ENCODE measurements at places on chromosomes 2 and 18.

DNA sequence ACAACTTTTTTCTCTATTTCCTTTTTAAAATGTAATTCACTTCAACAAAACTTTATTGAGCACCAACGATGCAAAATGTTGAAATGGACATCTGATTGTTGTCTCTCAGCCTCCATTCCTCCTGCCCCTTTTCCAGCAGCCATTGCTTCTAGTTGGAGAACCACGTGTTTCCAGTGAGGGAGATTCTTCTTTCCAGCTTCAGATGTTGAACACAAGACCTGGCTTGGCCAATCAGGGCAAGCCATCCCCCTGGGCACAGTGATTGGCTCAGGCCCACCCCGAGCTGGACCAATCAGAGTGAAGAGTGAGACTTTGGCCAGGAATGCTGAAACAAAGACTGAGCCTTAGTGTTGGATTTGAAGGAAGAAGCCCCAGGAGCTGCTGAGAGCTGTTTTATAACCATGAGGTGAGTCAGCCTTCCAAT is 59.0 kb downstream of the E2F6 start:
- no peak for DNase-seq

GRCh38 chr2:155839991-155840390 is 492.5 kb downstream of the NR4A2 start:
- DNase-seq: no peak

GRCh38 chr18:48784656-48785055 is 166.1 kb downstream of the SMAD7 start:
- DNase-seq: no peak

- DNase-seq: no peak
These were observed 1.6 kb upstream of the SFTPB start for GRCh38 chr2:85669549-85669948.

DNA sequence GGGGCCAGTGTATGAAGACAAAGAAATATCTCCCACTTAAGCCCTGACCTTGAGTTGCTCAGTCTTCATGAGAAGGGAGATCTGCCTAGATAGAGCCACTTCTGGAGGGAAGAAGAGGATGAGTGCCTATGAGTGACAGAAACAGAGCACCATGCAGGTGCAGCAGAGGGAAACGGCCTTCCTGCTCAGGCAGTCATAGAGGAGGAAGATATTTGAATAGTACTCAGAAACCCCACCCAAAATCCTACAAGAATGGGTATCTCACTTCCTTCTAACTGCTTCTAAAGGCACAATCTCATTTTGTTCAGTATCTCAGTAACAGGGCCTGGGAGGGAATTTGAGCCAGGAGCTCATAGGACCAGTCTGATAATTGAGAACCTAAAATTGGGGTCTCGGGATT is 339.3 kb downstream of the ALK start:
- no peak for DNase-seq

- DNase-seq: no peak
These were observed 177.2 kb upstream of the RAB6C start for GRCh38 chr2:129802290-129802689.

GRCh38 chr2:104858006-104858978 is 4.4 kb downstream of the POU3F3 start:
- no peak for DNase-seq

DNA sequence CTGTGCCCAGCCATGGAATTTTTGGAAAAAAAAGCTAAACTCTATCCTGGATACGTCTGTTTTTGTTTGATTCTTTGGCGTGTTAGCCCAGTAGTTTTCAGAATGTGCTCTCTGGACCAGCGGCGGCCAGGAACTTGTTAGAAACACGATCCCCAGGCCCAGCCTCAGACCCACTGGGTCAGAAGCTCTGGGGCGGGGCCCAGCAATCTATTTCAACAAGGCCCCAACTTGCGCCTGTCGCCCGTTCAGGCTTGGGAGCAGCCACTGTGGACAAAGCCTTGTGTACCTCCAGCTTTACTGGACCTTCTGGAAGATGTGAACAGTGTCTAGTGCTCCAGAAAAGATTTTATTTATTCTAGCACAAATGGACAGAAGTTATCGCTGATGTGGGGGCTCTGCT is 14.3 kb downstream of the CABLES1 start:
- no peak for DNase-seq

DNA sequence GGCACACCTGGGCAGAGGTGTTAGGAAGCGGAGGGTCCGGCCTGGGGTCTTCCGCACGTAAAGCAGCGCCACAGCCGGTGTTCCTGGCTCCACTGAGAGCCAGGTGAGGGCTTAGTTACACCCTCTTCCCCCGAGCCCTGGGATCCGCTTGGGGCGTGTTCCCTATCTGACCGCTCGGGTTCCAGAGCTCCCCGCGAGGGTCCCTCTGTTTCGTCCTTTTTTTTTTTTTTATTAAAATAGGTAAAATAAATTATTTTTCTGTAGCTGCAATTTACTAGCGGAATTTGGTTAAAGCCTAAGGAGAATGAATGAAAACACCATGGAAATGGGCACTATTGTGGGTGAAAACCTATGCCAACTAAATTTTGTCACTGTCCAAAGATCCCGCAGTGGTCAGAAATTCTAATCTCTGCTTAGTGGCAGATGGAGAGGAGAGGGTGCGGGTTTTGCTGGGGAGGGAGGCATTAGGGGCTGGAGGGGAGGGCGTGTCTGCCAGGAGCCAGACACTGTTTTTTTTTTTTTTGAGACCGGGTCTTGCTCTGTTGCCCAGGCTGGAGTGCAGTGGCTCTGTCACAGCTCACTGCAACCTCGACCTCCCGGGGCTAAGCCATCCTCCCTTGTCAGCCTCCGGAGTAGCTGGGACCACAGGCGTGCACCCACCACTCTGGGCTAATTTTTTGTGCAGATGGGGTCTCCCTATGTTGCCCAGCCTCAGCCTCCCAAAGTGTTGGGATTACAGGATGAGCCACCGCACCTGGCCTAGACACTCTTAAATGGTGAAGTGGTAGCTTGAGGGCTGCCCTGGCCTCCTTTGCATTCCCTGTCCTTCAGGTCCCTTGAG is 834 bp downstream of the PDCL3 start:
- no peak for DNase-seq

DNA sequence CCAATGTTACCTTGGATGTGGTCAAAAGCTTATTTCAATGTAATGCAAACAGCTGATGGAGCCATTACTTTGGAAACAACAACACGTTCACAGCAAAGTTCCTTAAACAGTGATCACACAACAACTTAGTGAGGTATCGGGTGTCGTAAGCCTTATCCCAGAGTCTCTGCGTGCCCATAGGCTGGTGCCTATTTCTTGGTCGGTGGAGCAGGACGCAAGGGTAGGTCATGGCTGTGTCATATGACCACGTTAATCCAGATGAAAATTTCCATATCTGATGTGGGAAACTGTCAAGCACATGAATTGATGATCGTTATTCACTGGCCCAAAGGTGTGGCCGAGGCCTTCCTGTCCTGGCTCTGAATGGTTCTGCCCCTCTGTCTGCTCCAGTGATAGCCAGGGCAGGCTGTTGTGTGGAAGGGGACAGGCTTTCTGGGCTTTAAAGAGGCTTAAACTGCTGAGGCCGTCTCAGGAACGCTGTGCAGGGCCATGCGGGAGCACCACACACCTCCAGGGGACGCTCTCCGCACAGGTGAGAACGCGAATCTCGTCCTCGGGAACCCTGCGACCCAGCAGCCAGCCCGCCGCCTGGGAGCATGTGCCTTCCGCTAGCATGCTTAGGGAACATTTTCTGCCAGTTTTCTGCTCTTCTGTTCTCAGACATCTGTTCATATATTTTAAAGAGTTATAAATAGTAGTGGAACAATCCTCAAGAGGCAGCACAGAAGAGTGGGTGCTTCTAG is 90.6 kb downstream of the KCTD1 start:
- DNase-seq: no peak

- DNase-seq: no peak
These were observed 1.1 kb downstream of the DIPK1C start for GRCh38 chr18:74456017-74456348.

DNA sequence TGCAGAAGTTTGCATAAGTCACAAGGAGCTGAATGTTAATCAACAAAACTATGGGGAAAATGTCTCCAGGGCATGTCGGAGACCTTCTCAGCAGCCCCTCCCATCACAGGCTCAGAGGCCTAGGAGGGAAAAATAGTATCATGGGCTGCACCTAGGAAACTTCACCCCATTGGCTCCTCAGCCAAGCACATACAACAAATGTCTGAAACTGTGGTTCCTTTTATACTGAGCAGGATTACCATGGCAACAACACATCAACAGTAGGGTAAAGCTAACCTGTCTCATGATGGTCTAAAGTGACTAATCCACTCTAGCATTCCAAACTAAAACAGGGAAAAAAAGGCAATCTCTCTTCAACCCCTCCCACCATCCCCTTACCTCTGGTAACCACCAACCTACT is 3.2 kb upstream of the NEMP2 start:
- DNase-seq: no peak

DNA sequence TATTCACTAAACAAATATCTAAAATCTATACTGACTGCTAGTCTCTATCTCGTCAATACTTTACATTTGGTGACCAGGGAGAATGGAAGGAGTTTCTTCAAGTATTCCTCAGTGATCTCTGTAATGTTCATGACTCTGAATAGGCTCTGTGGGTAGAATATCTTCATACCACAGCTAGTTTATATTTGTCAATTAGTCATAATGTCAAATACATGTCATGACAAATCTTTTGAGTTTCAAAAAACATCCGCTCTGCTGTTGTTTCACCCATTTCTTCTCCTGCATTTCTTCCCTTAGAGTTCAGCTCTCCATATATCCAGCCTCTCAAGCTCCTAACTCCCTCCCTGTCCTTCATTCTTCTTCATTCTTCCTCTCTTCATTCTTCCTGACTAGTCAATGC is 206.5 kb upstream of the FANCL start:
- DNase-seq: no peak

All from GM12891 (cell line).